ENCODE measurements at places on chromosomes 7 and 10.

GRCh38 chr10:70912556-70912955, 24.2 kb upstream of the PCBD1 start:
- no peak for DNase-seq

- no peak for DNase-seq
Observed at GRCh38 chr7:84138411-84138810, 56.2 kb downstream of the SEMA3A start.

GRCh38 chr10:26474026-26474425, 35.9 kb downstream of the APBB1IP start:
- DNase-seq = no peak

GRCh38 chr10:63369711-63370110, 96.1 kb downstream of the JMJD1C start:
- DNase-seq = no peak

GRCh38 chr7:47647181-47647917, 65.4 kb upstream of the TNS3 start:
- no peak for DNase-seq

Measured in stimulated activated CD4-positive, alpha-beta T cell treated with anti-CD3 and anti-CD28 coated beads, TNF-alpha, amount 100 ng/mL, for 48 hours (primary cell).